ENCODE measurements at places on chromosomes 11 and 22.

DNA sequence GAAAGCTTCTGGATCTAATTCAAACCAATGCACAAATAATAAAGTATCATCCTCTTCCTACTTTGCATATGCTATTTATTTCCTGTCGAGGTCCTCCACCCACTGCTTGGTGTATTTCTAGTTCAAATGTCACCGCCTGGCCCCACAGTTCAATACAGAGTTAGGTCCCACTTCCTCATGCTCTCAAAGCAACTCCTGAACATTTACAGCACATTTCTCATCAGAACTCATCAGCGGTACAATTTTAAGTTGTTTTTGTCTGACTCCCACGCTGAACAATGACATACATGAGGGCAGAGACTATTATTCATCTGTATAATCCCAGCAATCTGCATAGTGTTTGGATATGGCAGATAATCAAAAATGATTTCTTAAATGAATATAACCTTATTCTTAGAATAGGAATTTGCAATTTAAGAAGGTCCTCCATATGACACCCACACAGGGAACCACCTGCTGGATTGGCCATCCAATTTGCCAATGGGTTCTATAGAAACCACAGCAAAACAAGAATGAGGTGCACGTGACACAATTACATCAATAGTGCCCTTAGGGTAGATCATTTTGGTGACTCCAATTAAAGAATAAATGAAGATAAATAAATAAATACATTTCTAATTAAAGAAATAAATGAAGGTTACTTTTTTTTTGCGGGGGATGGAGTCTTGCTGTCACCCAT lies 54.2 kb downstream of the SLC25A17 start:
- H3K36me3 ChIP-seq: peaks cover 3% of the 10 kb centered on the region
- H3K4me1 ChIP-seq: no peaks in the 10 kb centered on the region
- no peak overlapping the region for H3K27ac ChIP-seq
- no peaks in the 10 kb centered on the region for H3K27me3 ChIP-seq
- no peak overlapping the region for H3K4me3 ChIP-seq

DNA sequence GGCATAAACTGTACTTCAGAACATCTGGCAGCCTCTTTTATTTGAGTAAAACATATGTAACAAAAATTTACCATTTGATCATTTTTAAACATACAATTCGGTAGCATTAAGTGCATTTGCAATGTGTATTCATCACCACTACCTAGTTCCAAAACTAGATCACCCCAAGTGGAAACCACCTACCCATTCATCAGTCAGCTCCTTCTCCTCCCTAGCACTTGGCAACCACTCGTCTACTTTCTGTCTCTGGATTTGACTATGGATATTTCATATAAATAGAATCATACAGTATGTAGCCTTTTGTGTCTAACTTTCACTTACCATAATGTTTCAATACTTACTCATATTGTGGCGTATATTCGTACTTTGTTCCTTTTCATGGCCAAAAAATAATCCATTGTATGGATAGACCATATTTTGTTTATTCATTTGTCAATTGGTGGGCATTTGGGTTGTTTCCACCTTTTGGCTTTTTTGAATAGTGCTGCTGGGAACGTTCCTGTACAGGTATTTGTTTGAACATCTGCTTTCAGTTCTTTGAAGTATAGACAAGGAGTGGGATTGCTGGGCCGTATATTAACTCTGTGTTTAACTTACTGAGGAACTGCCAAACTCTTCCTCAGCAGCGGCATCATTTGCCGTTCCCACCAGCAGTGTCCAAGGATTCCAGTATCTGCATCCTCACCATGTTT lies 27.2 kb upstream of the ADORA2A start:
- H3K4me3 ChIP-seq: no peak overlapping the region
- H3K27ac ChIP-seq: no peak overlapping the region
- H3K27me3 ChIP-seq: no peaks in the 10 kb centered on the region
- H3K4me1 ChIP-seq: peaks cover 44% of the 10 kb centered on the region

DNA sequence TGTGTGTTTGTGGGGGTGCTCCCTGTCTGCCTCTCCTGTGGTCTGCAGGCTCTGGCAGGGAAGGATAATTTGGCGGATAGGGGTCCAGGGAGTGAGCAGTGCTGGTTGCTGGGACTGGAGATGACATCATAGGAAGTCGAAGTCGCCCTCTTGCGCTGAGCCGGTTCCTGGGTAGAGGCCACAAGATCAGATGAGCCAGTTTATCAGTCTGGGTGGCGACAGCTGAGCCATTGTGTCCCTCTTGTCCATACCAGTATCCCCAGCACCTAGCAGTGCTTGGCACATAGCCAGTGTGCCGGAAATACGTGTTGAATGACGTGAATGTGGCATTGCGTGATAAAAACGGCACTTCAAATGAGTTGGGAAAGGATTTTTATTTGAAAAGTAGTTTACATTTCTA lies 9.8 kb downstream of the APOL5 start:
- no peaks in the 10 kb centered on the region for H3K36me3 ChIP-seq
- no peak overlapping the region for H3K4me3 ChIP-seq
- H3K27me3 ChIP-seq: no peaks in the 10 kb centered on the region
- no peak for DNase-seq
- H3K4me1 ChIP-seq: peaks cover 4% of the 10 kb centered on the region

DNA sequence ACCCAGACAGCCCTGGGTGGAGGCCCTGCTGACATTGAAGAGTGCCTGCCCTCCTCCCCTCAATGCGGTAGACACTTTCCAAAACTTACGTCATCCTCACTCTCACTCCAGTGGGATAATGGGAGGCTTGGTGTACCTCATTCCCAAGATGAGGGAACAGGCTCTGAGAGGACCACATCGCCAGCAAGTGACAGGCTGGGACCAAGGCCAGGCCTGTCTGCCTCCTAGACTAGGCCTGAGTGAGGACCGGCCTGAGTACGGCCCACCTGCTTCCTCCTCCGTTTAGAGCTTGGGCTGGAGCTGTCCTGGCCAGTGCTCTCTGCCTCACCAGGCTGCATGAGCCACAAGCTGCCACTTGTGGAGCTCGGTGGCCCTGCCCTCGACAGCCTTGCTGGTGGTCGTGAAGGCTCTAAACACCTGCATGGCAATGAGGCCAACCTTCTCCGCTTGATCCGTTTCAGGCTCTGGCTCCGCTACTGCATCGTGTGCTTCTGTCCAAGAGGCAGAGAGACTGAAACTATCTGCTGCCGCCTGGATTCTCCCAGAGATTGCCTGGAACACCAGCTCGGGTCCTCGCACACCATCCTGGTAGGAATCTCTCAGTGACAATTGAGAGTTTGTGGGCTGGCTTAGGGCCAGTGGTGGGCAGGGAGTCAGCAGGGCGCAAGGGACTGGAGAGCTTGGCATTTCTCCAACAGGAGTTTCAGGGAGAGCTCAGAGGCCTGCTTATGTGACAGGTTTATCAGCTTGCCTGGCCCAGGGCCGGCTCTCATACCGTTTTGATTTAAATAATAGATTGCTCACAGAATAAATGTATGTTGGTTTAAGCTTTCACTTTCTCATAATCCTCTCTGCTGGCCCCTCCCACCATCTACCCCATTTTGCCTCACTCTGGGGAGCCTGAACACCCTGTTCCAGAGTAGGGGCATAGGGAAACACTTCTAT lies 9.4 kb downstream of the LRRC75B start:
- H3K27me3 ChIP-seq: no peaks in the 10 kb centered on the region
- H3K36me3 ChIP-seq: peaks cover 20% of the 10 kb centered on the region
- H3K27ac ChIP-seq: peak overlapping the region; percentile 53
- peaks cover 24% of the 10 kb centered on the region for H3K4me1 ChIP-seq

GRCh38 chr11:10444725-10445315 lies 10.2 kb upstream of the AMPD3 start:
- DNase-seq: no peak
- H3K27ac ChIP-seq: no peak overlapping the region
- H3K4me3 ChIP-seq: no peak overlapping the region
- no peaks in the 10 kb centered on the region for H3K27me3 ChIP-seq
- no peaks in the 10 kb centered on the region for H3K4me1 ChIP-seq

DNA sequence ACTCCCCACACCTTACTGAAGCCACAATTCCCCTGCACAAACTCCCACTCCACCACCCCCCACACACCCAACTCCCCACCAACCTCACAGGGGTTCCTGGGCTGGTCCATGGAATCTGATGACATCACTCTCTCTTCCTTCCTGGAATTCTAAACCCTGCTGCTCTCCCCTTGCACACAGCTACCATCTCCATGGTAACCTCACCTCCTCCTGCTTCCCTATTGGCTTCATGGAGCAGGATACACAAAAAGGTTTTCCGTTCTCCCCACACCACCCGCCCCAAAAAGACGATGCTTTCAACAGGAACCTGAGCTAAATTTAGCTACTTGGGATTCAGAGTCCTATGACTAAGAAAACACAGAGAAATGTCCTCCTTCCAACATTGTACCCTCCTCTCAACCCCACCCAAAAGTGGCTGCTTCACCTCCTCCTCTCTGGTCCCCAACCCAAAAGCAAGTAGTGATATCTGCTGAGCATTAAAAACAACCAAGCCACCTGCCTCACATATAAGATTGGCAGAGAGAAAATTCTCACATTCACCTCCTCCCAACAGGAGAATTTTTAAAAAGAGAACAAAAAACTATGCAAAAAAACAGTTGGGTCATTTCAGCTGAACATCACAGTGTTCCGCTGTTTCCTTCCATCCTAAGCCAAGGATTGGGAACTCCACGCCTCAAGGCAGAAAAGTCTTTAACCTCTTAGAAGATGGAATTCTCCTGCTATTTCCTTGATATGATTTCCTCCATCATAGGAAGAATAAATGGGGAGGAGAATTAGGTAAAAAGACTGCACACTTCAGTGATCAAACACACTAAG lies 66.9 kb downstream of the RBFOX2 start:
- peak overlapping the region; percentile 25 for H3K27ac ChIP-seq
- H3K36me3 ChIP-seq: no peaks in the 10 kb centered on the region
- H3K4me3 ChIP-seq: no peak overlapping the region

DNA sequence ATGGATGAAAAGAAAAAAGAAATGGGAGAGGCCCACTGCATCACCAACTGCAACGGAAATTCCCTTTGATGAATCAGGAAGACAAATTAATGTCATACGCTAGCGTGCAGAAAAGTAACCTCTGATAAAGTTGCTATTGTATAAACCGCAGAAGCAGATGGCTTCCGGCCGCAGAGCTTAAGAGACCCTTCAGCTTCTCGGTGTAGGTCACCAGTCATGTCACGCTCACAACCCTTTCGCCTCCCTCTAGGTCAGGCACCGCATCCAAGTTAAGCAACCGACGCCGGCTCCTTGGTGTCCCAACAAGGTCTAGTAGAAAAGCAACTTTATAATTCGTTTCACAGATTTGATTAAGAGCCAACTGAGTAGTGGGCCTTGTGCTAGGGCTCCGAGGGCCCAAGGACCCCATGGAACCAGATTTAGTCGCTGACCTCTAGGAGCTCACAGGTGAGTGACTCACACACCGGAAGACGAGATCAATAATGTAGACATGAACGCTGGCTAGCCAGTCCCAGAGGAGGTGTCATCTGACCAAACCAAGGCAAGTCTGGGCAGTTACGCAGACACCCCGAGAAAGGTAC lies 1.2 kb upstream of the ZFP91 start:
- peaks cover 67% of the 10 kb centered on the region for H3K4me1 ChIP-seq
- peak overlapping the region; percentile 98 for H3K27ac ChIP-seq
- no peaks in the 10 kb centered on the region for H3K36me3 ChIP-seq
- H3K4me3 ChIP-seq: peak overlapping the region; percentile 72

DNA sequence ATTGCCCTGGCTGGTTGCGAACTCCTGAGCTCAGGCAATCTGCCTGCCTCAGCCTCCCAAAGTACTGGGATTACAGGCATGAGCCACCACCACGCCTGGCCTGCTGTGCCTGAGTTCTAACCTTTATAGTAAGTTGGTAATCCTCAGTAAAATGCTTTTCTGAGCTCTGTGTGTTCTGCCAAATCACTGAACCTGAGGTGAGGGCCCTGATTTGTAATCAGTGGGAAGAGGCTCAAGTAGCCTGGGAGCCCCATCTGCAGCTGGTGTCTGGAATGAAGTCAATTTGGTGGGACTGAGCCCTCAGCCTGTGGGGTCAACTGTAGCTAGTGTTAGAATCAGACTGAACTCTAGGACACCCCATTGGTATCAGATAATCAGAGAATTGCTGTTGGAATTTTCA lies 72.6 kb upstream of the PARVG start:
- H3K27ac ChIP-seq: no peak overlapping the region
- H3K36me3 ChIP-seq: peaks cover 11% of the 10 kb centered on the region
- no peaks in the 10 kb centered on the region for H3K4me1 ChIP-seq
- H3K4me3 ChIP-seq: no peak overlapping the region
- DNase-seq: no peak
- no peaks in the 10 kb centered on the region for H3K27me3 ChIP-seq

DNA sequence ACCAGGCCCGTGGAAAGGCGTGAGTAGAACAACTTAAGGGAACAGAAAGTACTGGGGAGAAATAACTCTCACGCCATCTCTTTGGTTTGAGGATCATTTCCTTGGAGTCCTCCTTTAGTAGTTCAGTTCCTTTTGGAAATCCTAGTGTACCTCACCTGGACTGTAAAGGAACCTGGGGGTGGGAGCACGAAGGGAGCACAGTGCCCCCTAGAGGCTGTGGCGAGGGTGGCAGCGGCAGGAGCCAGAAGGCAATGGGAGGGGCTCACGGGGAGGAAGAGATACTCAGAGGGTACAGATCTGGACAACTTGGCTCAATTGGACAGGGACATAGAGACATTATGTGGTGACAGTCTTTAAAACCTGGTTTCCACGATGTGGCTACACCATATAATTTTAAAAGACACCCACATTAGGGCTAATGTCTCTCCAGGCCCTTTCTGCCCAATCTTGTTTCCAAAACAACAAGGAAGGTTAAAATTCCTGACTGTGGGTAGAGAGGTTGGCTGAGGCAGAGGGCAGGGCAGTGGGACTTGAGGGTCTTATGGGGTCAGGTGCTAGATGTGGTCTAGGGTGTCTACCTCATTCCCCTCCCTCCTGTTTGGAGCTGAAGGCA lies 87.0 kb downstream of the CSNK2A3 start:
- H3K27ac ChIP-seq: no peak overlapping the region
- H3K36me3 ChIP-seq: peaks cover 13% of the 10 kb centered on the region
- no peak overlapping the region for H3K4me3 ChIP-seq
- no peaks in the 10 kb centered on the region for H3K4me1 ChIP-seq
- no peaks in the 10 kb centered on the region for H3K27me3 ChIP-seq
- peak; percentile 60 for DNase-seq

DNA sequence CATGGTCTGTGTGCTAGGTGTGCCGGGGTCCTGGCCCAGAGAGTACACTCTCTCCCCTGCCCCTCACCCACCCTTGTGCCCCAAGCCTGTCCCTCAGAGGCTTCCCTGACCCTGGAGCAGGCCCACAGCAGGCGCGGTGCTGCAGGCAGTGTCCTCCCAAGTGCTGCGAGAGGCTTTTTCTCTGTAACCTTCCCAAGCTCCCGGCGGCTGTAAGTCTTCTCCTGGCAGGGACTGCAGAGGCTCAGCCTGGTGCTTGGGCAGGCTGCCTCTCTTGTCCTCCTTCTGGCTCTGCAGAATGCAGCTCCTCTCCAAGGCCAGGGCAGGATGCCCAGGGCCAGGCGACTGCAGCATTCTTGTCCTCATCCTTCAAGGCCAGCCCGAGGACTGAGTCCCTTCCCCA lies 15.9 kb downstream of the RFPL1 start:
- no peak overlapping the region for H3K4me3 ChIP-seq
- H3K36me3 ChIP-seq: no peaks in the 10 kb centered on the region
- DNase-seq: no peak
- H3K4me1 ChIP-seq: no peaks in the 10 kb centered on the region
- no peak overlapping the region for H3K27ac ChIP-seq

- no peak for DNase-seq
- peaks cover 40% of the 10 kb centered on the region for H3K4me1 ChIP-seq
- no peaks in the 10 kb centered on the region for H3K36me3 ChIP-seq
- H3K27ac ChIP-seq: no peak overlapping the region
- H3K27me3 ChIP-seq: peaks cover 11% of the 10 kb centered on the region
- H3K4me3 ChIP-seq: no peak overlapping the region
Measured at GRCh38 chr11:119369132-119369925, 12.2 kb downstream of the USP2 start.

GRCh38 chr11:37108436-37109285 lies 510.6 kb upstream of the RAG2 start:
- H3K36me3 ChIP-seq: no peaks in the 10 kb centered on the region
- no peak for DNase-seq
- H3K4me1 ChIP-seq: no peaks in the 10 kb centered on the region
- no peak overlapping the region for H3K27ac ChIP-seq
